Left kidney (tissue), 8 donors: ENCODE measurements at places on chromosomes 4 and X. TPM values are rescaled to one million over a fixed set of nuclear protein-coding genes. Genes with fewer than 3 reads are reported as not detected.
A peak's percentile ranks its signal among the peaks of the same experiment; 100 is the strongest.

DNA sequence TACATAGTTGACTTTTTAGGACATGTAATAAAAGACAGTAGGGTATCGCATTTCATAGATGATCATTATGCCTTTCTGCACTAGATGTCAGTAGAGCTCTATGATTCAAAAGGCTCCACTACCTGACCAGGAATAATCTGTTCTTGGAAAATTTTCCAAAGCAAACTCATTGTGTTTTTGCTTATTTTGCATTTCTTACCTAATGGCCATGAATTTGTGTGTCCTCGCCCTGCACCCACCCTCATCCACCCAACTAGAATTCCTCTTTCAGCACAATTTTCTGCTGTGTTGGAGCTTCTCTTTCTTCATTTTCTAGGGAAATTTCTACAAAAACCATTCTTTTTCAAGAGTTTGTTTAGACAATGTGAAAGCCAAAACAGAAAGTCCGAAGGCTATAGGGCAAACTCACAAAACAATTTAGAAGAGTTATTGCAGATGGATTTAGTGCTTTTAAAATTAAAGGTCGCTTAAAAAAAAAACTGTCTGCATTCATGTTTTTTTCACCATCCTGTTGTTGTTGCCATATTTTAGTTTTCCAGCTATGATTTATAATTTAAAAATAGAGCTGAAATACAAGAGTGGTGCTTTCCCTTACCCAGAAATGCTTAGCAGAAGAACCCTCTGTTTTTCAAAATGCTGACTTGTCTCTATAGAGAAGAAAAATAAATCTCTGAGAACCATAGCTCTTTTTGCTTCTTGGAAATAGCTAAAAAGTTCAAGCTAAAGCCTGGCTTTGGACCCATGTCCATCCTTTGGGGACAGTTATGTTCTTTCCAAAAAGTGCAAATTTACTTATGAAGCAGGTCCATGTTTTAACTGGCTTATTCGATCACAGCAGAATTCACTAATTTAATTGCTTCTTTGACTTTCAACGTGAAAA lies 183.7 kb downstream of the SPATA18 start:
- DNase-seq: peak; percentile 70

DNA sequence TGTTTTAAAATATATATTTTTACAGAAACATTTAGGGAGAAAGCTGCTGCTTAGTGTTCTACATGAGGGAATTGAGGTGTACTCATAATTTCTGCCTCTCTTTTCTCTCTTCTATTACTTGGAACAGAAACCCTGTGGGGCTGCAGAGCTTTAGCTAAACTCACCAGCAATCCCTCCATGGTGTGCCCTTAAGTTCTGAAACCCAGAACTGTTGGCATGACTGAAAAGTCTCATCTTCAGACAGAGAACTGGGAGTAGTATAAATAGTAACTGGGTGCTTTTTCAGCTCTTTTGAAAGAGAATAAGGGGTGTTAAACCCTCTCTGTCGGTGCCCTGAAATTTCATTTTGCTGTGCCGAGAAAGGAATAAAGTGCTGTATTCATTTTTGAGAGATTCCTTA lies 294.9 kb upstream of the BOD1L1 start:
- DNase-seq: no peak

- peak; percentile 37 for DNase-seq
These were observed 34.5 kb upstream of the CDKN2AIP start for GRCh38 chr4:183409934-183410333.

- DNase-seq: no peak
These were observed 117.4 kb upstream of the MAB21L2 start for GRCh38 chr4:150464523-150464922.

DNA sequence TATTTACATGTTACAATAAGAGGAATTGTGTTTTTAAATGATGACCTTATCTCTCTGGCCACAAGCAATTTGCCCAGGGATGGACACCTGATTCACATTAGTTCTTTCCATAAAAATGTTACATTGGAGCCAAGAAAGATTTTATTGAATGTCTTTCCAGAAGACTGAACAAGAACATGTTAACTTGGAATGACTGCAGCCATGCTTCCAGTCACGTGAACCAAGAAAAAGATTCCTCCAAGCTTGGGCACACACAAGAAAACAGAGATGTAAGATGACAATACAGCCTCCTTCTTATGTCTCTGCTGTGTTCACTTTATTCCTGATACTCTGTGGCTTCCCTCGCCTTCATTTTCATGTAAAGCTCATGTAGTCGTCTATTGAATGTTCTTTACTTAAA lies 737.6 kb downstream of the TRIML1 start:
- no peak for DNase-seq

DNA sequence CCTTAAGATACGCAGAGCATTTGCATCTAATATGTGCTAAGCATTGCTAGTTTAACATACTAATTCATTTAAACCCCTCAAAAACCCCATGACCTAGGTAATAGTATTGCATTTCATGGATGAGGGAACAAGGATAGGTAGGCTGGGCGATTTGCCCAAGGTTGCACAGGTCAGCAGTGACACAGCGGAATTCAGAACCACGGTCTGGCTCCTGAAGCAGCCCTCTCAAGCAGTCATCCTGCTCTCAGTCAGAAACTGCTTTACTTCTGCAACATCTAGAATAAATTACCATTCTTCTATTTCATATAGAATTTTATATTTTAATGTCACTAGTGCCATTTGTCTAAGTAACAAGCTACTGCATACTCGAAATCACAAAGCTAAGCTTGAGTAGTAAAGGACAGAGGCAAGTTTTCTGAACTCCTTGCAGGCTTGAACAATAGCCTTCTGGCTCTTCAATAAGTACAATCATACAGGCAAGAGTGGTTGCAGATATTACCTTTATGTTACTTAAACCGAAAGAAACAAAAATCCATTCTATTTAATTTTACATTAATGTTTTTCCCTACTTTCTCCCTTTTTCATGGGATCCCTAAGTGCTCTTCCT lies 555 bp upstream of the SPP1 start:
- DNase-seq: no peak

- DNase-seq: no peak
These were observed 74.4 kb downstream of the MTMR1 start for GRCh38 chrX:150767475-150768131.

GRCh38 chrX:104745152-104745551 lies 179.2 kb downstream of the IL1RAPL2 start:
- DNase-seq: no peak

- no peak for DNase-seq
These were observed 3.5 kb upstream of the CLCN3 start for GRCh38 chr4:169616846-169617245.

GRCh38 chrX:7316887-7317286 lies 168.9 kb upstream of the PUDP start:
- DNase-seq: no peak

- no peak for DNase-seq
These were observed 29.1 kb upstream of the PLS3 start for GRCh38 chrX:115531818-115532403.

- no peak for DNase-seq
These were observed 4.2 kb downstream of the TSPAN5 start for GRCh38 chr4:98653890-98654867.

- DNase-seq: no peak
These were observed 77.4 kb upstream of the CPEB2 start for GRCh38 chr4:14924812-14925344.

GRCh38 chrX:29560065-29560464 lies 655.3 kb upstream of the MAGEB2 start:
- DNase-seq: no peak

DNA sequence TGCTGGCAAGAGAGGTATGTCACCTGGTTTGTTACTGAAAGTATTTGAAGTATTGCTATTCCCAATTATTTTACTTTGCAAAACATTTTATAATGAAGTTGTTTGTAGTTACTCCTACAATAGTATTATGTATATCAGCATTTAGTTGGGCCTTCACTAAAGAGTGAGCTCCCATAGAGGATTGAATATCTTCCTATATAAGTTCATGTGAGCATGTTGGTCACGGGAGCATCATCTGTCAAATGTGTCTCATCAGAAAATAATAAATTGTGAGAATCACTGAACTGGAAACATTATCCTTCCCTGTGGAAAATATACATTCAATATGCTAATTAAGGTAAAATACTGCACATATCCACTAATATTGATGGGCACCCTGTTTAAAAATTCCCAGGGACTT lies 360.1 kb upstream of the ADGRL3 start:
- DNase-seq: no peak

GRCh38 chr4:164748375-164748774 lies 5.6 kb upstream of the SMIM31 start:
- no peak for DNase-seq

DNA sequence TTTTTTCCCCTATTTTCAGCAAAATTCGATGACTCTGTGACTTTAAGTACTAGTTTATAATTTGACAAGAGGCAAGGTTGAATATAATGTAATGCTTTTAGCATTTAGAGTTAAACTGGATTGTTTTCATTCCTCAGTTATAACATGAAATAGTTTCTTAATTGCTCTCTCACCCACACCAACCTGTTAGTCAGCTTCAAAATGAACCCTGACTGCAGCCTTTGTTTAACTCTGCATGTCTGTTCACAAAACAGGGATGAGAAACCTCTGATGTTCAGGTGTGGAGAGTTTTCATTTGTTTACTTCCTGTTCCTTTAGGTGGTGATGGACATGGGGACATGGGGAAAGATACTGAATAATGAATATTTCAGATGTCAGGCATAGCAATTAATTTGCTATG lies 49.9 kb upstream of the MND1 start:
- DNase-seq: no peak

GRCh38 chrX:110003167-110004156 lies 548 bp downstream of the TMEM164 start:
- DNase-seq: no peak

DNA sequence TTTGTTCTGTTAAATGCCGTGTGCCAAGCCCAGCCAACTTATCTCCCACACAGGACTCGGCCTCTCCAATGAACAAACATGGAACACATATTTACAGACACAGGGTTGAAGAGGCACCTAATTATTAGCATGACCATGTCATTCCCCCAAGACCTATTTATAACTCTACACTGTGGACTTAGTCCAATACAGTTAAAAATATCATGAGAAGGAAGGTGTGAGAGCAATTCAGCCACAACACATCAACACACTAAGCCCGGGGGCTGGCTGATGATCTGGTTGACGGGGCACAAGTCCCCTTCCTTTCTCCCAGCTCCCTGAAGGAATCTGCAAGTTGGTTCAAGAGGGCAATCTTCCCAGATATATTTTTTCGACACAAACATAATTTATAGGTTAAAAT lies 28.1 kb downstream of the MANBA start:
- DNase-seq: no peak

DNA sequence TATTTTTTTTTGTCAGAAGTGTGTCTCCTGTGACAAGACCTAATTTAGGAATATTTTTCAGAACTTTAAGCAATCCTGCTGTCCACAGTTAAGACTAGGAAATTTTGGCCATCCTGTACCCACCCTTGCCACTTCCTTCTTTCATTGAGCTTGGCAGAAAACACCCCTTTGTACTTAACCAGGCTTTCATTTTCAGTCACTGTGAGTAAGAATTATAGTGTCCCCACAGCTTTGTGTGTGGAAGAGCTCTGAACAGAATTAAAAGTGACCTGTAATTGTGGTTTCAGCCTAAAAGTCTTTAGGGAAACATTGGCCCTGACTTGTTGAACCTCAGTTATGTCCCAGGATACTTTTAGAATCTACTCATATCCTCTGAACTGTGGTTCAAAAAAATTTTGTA lies 153.7 kb upstream of the BMP3 start:
- DNase-seq: no peak

GRCh38 chrX:18410038-18410437 lies 15.4 kb upstream of the CDKL5 start:
- DNase-seq: no peak

DNA sequence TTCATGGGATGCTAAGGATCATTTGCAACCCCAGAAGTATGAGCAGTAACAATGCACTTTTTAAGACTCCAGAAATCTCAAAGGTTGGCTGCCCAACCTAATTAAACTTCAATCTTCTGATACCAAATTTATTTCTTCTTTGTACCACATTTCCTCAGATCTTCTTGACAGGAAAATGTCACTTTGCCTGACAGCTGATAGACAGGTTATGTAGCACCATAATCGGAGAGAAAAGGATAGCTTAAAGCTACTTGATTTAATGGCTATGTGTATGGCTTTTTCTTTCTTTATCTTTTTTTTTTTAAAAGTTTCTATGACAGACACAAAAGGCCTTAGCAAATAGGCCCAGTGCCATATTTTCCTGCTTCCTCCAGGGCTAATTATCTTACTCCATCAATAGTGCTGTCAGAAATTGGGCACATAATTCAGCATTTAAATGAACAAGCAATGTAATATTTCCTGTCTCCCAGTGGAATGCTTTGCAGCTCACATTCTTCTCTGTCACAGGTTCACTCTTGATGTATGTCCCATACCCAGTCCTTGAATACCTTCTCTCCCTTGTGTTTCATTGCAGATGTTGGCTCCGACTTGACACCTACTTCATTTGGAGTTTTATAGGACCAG lies 795.7 kb downstream of the ADGRL3 start:
- peak; percentile 13 for DNase-seq

DNA sequence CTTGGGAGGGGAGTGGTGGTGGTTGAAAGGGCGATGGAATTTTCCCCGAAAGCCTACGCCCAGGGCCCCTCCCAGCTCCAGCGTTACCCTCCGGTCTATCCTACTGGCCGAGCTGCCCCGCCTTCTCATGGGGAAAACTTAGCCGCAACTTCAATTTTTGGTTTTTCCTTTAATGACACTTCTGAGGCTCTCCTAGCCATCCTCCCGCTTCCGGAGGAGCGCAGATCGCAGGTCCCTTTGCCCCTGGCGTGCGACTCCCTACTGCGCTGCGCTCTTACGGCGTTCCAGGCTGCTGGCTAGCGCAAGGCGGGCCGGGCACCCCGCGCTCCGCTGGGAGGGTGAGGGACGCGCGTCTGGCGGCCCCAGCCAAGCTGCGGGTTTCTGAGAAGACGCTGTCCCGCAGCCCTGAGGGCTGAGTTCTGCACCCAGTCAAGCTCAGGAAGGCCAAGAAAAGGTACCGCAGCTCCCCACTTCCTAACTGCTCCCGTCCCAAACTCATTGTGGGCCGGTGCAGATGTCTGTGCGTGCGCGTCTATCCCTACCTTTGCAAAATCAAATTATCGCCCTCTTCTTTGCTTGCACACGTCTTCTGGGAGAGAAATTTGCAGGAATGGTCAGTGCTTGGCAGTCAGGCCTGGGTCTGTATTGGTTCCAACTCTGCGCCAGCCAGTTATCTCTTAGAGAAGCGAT lies 533 bp downstream of the IL15 start:
- DNase-seq: peak; percentile 35

DNA sequence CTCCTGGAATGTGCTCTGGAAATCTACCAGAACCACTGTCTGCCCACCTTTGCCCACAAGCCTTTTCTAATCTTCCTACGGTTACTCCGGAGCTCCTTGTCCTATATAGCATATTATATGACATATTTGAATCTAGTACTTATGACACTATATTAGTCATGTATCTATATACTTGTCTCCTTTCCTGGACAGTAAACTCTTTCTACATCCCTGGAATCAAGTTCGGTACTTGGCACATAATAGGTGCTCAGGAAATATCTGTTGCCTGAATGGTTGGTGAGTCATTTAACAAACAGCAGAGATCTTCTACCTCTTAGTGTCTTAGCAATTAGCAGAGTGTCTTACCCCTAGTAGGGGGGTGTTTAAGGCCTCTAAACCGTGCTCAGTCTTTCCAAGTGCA lies 123.6 kb downstream of the RELL1 start:
- no peak for DNase-seq

SSX1 gene
- not detected for polyA plus RNA-seq

LRCH2 gene
- polyA plus RNA-seq: 15.3 TPM

SHISA3 gene
- 97.9 TPM for polyA plus RNA-seq

KLB gene
- polyA plus RNA-seq: 0.27 TPM

SMIM10L2A gene
- 10.4 TPM for polyA plus RNA-seq

TMEM154 gene
- polyA plus RNA-seq: 1.5 TPM

MBNL3 gene
- 38.1 TPM for polyA plus RNA-seq

F9 gene
- not detected for polyA plus RNA-seq

MGARP gene
- 0.38 TPM for polyA plus RNA-seq

APLN gene
- 4.4 TPM for polyA plus RNA-seq

ETNPPL gene
- polyA plus RNA-seq: 0.53 TPM

AMTN gene
- not detected for polyA plus RNA-seq
